ENCODE measurements at places on chromosomes 12 and 14.

DNA sequence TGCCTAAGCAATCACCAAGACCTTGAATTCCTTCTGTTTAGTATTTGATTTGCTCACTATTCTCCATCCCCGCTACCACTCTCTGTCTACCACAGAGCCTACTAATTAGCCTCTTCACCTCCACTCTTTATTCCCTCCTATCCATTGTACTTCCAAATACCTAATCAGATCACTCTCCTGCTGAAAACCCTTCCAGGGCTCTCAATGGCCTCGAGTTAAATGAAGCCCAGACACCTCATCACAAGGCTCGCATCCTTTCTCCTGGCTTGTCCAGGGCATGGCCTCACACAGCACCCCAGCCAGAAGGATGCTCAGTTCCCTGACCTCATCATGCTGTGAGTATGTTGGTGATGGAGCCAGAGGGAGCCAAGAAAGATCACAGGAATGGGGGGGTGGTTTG, 71.4 kb upstream of the PRMT8 start:
- DNase-seq = no peak

DNA sequence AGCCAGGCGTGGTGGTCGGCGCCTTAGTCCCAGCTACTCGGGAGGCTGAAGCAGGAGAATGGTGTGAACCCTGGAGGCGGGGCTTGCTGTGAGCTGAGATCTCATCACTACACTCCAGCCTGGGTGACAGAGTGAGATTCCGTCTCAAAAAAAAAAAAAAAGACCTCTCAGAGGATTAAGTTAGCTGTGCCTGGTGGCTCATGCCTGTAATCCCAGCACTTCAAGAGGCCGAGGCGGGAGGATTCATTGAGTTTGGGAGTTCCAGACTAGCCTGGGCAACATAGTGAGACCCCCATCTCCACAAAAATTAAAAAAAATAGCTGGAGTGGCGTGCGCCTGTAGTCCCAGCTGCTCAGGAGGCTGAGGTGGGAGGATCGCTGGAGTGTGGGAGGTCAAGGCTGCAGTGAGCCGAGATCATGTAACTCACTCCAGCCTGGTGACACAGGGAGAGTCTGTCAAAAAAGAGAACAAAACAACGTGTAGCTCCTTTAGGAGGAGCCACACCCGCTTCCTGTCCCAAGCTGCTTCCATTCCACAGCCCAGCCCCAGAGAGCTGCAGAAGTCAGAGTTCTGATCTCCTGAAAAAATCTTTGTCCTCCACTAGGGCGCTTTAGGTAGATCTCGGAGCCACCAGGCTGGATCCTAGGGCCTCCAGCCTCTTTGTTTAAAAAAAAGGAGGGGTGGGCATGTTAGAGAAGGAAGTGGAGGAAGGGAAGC, 11.5 kb upstream of the ULK1 start:
- no peak for DNase-seq

DNA sequence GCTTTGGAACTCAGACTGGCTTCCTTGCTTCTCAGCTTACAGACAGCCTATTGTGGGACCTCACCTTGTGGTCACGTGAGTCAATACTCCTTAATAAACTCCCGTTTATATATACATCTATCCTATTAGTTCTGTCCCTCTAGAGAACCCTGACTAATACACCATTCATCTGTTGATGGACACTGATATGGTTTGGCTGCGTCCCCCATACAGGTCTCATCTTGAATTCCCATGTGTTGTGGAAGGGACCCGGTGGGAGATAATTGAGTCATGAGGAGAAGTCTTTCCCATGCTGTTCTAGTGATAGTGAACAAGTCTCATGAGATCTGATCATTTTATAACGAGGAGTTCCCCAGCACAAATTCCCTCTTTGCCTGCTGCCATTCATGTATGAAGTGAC, 57.0 kb downstream of the OTOGL start:
- DNase-seq = no peak

GRCh38 chr14:75769047-75769685, 108.1 kb downstream of the TTLL5 start:
- peak; percentile 32 for DNase-seq

DNA sequence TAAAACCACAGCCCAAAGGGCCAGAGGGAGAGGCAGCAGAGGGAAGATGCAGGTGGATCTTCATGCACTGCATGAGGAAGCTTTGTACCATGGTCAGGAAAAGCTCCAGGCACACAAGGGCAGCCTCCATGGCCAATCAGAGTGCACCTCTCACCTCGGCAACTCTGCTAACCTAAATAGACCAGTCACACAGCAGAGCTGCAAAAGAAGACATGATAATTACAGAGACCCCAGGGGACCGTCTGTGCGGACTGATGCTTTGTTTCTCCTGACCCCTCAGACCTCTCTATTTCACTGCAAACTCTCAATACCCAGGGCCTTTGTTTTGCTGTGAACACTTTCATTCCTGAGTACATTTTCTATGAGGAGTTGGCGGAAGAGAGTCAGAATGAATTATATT, 10.7 kb upstream of the TCL1B start:
- DNase-seq = no peak

DNA sequence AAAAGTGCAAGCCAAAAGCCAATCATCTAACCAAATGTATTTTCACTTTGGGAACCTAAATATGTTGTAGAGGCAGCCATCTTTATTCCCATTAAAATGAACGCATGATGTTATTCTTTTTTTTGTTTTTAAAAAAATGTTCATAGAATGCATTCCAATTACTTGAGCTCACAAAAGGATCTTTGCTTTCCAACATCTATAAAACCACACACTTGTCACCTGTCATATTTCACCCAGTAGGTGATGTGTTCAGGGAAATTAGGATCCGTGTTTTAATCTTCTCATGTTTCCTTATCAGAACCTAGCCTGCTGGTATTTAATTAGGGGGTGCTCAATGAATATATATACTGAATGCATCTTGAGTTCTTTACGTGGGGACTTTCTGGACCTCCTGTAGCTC, 13.6 kb downstream of the TTC8 start:
- DNase-seq = no peak

GRCh38 chr12:82781309-82781997, 94.7 kb downstream of the TMTC2 start:
- DNase-seq = no peak

DNA sequence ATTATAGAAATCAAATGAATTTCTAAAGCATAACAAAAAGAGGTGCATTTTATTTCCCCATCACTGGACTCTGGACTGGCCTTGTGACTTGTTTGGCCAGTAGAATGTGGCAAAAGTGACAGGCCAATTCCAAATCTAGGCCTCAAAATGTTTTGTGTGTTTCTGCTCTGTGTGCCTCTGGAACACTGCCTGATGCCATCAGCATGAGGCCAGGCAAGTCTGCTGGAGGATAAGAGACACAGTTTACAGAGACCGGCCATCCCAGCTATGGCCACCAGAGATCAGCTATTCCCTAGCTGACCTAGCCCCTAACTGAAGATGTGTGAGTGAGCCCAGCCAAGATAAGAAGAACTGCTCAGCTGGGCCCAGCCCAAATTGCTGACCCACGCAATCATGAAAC, 32.9 kb downstream of the ASCL1 start:
- no peak for DNase-seq

- no peak for DNase-seq
Measured at GRCh38 chr14:79175671-79176070, 1005.5 kb downstream of the NRXN3 start.

DNA sequence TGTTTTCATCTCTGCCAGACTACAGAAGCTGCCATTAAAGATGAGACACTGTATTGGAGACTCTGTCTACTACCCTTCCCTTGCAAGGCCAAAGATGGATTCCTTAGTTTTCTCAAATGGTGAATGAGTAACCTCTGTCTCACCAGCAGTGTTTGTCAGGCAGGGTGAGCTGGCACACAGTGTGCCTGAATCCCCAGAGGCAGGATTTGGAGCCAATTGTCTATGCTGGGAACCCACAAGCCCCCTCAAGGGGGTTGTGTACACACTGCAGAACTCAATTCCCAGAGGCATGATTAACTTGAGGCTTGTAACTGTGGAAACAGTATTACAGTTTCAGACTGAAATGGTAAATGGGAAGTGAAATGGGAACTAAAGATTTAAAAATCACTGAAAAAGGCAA, 136.8 kb upstream of the PTPRB start:
- peak; percentile 64 for DNase-seq

- DNase-seq = no peak
Measured at GRCh38 chr12:29816874-29817725, 33.4 kb upstream of the TMTC1 start.

Measured in astrocyte of the spinal cord (primary cell).